Right renal pelvis (tissue), 4 donors: ENCODE measurements at places on chromosomes 7 and 10.
A peak's percentile ranks its signal among the peaks of the same experiment; 100 is the strongest.

- DNase-seq, result no peak
These were observed 137.4 kb downstream of the FAM53B start for GRCh38 chr10:124606822-124607221.

GRCh38 chr7:54629771-54630170 is 87.6 kb downstream of the VSTM2A start:
- no peak for DNase-seq

- no peak for DNase-seq
These were observed 18.5 kb upstream of the MLXIPL start for GRCh38 chr7:73642834-73643233.

GRCh38 chr10:103969857-103970627 is 3.1 kb downstream of the SLK start:
- DNase-seq, result no peak

DNA sequence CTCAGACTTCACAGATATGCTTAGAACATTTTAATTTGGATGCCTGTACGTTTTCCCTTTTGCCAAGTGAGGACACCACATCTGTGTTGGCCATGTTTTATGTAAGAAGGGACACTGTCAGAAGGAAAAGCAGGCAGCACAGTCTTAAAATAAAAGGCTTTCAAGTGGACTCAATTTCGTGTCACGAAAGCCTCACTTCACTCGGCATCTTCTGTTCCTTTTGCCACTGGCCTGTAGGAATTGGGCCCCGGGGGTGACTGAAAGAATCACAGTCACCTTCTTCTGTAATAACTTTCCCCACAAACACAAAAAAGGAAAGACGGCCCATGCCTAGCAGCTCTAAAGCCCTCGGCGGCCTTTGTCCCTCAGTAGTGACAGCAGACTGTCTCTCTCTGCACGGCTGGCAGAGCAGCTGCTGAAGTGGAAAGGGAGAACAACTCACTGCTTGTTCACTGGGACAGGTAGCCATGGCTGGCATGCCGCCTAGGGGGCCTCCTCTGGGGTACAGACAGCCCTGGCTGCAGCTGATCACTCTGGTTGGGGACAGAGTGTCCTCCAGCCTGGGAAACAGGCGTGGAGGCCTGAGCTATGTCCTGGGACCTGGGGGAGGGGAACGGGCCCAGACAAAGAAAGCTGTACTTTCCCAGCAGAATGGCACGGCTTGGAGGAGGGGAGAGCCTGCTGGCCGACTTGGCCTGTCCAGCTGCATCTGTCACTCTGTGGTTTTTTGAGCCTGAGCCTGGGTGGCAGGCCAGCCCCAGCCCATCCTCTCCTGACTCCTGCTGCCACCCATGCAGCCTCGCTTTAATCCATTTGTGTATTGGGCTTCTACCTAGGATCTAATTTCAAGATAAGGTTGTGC is 4.4 kb downstream of the RASSF4 start:
- peak; percentile 68 for DNase-seq

- DNase-seq, result no peak
These were observed 73.6 kb upstream of the PDZD8 start for GRCh38 chr10:117448802-117449201.

- DNase-seq, result no peak
These were observed 93.4 kb downstream of the PIP4K2A start for GRCh38 chr10:22620929-22621328.
